ENCODE measurements at places on chromosomes 6 and 20.

DNA sequence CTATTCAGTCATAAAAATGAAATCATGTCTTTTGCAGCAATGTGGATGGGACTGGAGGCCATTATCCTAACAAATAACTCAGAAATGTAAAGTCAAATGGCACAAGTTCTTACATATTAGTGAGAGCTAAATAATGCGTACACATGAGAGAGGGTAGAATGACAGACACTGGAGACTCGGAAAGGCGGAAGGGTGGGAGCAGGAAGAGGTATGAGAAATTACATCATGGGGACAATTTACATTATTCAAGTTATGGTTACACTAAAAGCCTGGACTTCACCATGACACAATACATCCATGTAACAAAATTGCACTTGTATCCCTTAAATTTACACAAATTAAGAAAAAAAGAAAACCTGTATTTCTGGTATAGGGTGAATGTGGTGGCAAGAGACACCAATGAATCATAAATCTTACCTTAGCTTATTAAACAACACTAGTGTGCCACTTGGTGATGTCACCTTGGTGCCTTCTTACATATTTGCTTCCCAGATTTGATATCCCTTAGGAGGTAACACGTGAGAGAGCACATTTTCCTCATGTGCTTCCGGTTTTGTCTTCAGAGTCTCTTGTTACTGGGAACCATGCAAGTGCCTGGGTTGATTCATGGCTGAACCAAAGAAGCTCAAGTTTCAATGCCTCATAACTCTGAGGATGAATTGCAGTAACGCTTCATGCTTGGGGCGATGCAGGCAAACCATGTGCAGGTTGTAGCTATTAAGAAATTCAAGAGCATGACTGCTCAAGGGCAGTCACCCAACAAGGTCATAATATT lies 84.6 kb downstream of the DCDC2 start:
- peak; percentile 54 for DNase-seq

DNA sequence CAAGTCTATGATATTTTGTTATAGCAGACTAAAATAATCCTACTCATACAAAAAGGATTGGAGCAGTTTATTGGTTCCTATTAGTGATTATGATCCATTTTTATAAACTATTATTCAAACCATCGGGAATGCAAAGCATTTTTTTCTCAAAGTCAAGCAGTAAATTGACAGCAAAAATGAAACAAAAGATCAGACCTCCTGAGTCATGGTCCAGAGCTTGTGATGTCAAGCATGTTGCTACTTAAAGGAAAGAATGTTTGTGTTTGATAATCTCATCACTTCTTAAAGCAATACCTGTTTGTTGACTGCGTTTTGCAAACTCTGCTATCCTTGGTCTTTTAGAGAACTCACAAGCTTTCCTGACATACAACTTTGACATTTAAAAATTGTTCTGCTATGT lies 204.4 kb downstream of the SAMD5 start:
- no peak for DNase-seq

DNA sequence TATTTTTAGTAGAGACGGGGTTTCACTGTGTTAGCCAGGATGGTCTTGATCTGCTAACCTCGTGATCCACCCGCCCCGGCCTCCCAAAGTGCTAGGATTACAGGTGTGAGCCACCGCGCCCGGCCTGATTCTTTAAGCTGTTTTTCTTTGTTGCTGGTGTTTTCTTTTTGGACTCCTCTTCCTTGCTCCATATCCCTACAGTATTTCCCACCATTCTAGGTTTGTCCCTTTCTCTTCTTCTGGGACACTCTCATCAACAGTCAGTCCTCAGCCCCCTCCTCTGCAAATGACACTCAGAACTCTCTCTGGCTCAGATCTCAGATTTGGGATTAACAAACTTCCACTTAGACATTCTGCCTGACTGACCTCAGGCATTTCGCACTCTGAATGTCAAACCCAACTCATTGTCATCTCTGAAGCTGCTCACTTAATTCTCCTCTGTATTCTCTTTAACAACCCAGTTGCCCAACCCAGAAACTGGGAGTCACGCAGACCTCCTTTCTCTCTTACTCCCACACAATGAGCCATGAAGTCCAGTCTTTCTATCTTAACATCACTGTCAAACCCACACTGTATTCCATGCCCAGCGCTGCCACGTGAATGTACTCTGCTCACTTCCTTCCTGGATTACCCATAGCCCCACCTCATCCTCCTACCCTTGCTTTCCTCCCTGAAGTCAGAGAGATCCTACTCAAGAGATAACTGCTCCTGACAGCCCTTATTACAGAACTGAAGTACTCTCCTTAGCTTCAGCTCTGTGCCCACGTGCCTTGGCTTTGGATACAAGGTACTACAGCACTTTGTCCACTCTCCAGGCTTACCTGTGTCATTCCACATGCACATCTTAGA lies 2.6 kb downstream of the MPIG6B start:
- DNase-seq, result no peak

DNA sequence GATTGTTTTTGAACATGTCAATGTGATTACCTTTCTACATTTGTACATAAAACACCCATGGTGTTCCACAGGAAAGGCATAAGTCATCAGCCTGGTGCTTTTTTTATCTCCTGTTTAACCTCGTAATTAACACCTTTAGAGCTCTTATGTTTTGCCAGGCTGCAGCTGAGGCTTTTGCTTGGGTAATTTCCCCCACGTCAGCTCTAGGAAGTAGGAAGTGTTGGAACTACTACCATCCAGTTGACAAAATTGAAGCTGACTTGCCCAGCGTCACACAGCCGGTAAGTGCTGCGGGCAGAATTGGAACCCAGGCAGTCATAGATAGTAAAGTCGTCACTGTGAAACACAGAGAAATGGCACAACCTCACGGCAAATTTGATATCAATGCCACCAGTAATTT lies 86.6 kb upstream of the BMP2 start:
- no peak for DNase-seq

GRCh38 chr20:23017516-23017915 lies 17.6 kb upstream of the SSTR4 start:
- DNase-seq, result no peak

GRCh38 chr6:126038234-126038633 lies 51.9 kb downstream of the TRMT11 start:
- DNase-seq, result no peak

GRCh38 chr6:12119085-12119588 lies 107.0 kb downstream of the HIVEP1 start:
- DNase-seq, result peak; percentile 81

GRCh38 chr6:165937564-165938358 lies 229.9 kb downstream of the TBXT start:
- no peak for DNase-seq

- DNase-seq, result no peak
Observed at GRCh38 chr6:73353636-73354593, at the start of gene DPPA5. TSS of gene DPPA5 (minus strand) at chr6:73354276. CDS start at chr6:73354225, 51 bp downstream.

All from DMS53 (cell line).